Caki2 (cell line): ENCODE measurements at places on chromosomes 11 and 22. TPM values are rescaled to one million over a fixed set of nuclear protein-coding genes. Genes with fewer than 3 reads are reported as not detected.

Gene SLC37A2
- 1.9 TPM in 1 of 2 replicates, not detected in the other for total RNA-seq

Gene SHISAL1
- 1.2 and 3.5 TPM in 2 replicates for total RNA-seq

Gene PRCP
- 21.2 and 36.0 TPM in 2 replicates for total RNA-seq

Gene ANO1
- not detected in 2 replicates for total RNA-seq

Gene APOA4
- not detected in 2 replicates for total RNA-seq

Gene ARL2
- total RNA-seq: 118 and 140 TPM in 2 replicates

Gene TKFC
- 69.5 and 73.5 TPM in 2 replicates for total RNA-seq

Gene POTEH
- total RNA-seq: not detected in 2 replicates

Gene CCDC81
- total RNA-seq: 0.51 TPM in 1 of 2 replicates, not detected in the other

Gene LRRN4CL
- not detected in 2 replicates for total RNA-seq

Gene IGHMBP2
- 2.1 and 9.8 TPM in 2 replicates for total RNA-seq

Gene ZNF280B
- 1.6 and 2.7 TPM in 2 replicates for total RNA-seq

Gene KBTBD3
- 0.14 and 1.2 TPM in 2 replicates for total RNA-seq

Gene DCDC1
- not detected in 2 replicates for total RNA-seq

Gene GAL3ST3
- not detected in 2 replicates for total RNA-seq

Gene NOX4
- total RNA-seq: not detected in 2 replicates

Gene APOL6
- 21.3 and 21.5 TPM in 2 replicates for total RNA-seq

Gene CDC45
- total RNA-seq: 54.6 and 56.3 TPM in 2 replicates

Gene C11orf91
- total RNA-seq: not detected in 2 replicates

Gene MYOD1
- not detected in 2 replicates for total RNA-seq

Gene ROBO4
- not detected in 2 replicates for total RNA-seq

Gene APOBEC3F
- total RNA-seq: 1.7 and 3.5 TPM in 2 replicates

Gene GDPD5
- total RNA-seq: 1.6 and 2.8 TPM in 2 replicates

Gene PANX2
- 18.0 and 19.5 TPM in 2 replicates for total RNA-seq

Gene NEFH
- total RNA-seq: not detected in 2 replicates

Gene LIF
- 35.7 and 35.8 TPM in 2 replicates for total RNA-seq

Gene KRTAP5-7
- total RNA-seq: not detected in 2 replicates

Gene IGLL1
- total RNA-seq: not detected in 2 replicates

Gene NAALAD2
- total RNA-seq: not detected in 2 replicates

Gene GTF2H1
- 73.3 and 76.1 TPM in 2 replicates for total RNA-seq

Gene BLID
- total RNA-seq: not detected in 2 replicates

Gene TCIRG1
- 23.9 and 24.0 TPM in 2 replicates for total RNA-seq

Gene FGF3
- total RNA-seq: not detected in 2 replicates

Gene DKK3
- total RNA-seq: 54.2 and 67.3 TPM in 2 replicates

Gene OR52H1
- total RNA-seq: not detected in 2 replicates

Gene SCGB1A1
- not detected in 2 replicates for total RNA-seq

Gene GP1BB
- total RNA-seq: 11.2 and 12.3 TPM in 2 replicates

Gene LGR4
- 56.9 and 58.4 TPM in 2 replicates for total RNA-seq

Gene PKNOX2
- not detected in 2 replicates for total RNA-seq

Gene SLN
- total RNA-seq: not detected in 2 replicates

Gene DGCR6L
- 122 and 180 TPM in 2 replicates for total RNA-seq

Gene INPP5J
- 0.91 and 1.2 TPM in 2 replicates for total RNA-seq

Gene LDLRAD3
- total RNA-seq: 0.12 and 1.9 TPM in 2 replicates

Gene PIWIL4
- 0.20 and 0.95 TPM in 2 replicates for total RNA-seq

Gene FGF19
- total RNA-seq: not detected in 2 replicates
